B cell (primary cell): ENCODE measurements at places on chromosomes 3 and 15. TPM values are rescaled to one million over a fixed set of nuclear protein-coding genes. Genes with fewer than 3 reads are reported as not detected.

Gene PRKCD
- 42.7 and 46.7 TPM in 2 replicates for total RNA-seq

Gene GOLGA6L7
- not detected in 2 replicates for total RNA-seq

Gene NAALADL2
- not detected in 2 replicates for total RNA-seq

DNA sequence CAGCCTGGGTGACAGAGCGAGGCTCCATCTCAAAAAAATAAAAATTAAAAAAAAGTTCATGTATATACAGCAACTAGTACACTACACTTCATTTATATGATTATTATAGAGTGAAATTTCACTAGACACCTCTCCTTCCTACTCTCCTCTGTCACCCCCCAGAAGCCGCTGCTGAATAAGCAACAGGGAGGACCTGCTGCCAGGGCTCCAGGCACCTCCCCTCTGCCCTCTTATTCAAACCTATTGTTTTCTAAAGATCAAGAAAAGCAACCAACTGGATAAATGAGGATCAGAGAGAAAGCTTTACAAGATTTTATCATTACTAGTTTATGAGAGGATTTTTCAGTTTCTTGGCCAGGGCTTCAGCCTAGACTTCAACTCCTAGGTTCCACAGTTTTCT is 71.5 kb downstream of the DHX30 start:
- no peak for DNase-seq

GRCh38 chr15:56758770-56759449 is 25.6 kb upstream of the ZNF280D start:
- DNase-seq: no peak

DNA sequence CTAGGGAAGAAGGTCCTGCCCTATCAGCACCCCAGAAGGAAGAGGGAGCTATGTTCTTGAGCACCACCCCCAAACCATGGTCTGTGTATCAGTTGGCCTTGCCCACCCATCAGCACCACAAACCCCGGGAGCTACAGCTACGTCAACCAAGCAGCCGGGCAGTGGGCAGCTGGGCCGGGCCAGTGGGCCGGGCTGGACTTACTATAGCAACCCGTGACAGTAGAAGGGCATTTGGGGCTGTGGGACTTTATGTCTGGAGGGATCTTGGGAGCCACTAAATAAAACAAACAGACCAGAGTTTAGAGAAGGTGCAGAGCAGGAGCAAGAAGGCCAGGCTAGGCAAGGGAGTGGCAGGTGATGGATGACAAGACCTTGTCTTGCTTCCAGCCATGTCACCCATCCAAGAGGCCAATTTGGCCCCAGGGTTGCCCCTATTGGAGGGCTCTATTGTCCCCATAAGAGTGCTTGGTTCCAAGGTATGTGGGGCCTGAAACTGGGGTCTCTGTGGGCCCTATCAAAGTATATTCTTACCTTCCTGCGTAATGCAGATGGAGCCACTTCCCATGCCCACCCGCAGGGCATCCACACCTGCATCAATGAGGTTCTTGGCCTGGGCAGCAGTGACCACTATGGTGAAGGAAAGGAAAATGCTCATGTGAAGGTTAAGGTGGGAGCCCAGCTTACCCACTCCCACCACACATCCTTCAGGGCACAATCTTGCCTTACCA is 3.2 kb downstream of the IMPDH2 start:
- no peak for DNase-seq

DNA sequence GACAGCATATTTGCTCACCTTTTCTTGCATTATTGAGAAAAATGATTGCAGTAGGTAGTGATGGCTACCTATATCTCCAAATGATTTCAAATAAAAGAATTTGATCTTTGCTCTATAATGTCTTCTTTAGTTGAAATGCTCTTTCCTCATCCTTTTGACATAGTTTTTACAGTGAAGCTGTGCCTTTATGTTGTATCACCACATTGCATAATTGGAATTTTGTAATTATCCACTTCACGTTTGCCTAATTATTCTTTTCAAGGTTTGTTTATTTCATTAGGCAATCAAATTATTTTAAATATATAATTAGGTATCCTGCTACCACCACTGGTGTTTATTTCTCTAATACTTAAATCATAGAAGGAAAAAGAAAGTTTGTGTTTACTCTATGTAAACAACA is 21.3 kb upstream of the P2RY13 start:
- DNase-seq: no peak

DNA sequence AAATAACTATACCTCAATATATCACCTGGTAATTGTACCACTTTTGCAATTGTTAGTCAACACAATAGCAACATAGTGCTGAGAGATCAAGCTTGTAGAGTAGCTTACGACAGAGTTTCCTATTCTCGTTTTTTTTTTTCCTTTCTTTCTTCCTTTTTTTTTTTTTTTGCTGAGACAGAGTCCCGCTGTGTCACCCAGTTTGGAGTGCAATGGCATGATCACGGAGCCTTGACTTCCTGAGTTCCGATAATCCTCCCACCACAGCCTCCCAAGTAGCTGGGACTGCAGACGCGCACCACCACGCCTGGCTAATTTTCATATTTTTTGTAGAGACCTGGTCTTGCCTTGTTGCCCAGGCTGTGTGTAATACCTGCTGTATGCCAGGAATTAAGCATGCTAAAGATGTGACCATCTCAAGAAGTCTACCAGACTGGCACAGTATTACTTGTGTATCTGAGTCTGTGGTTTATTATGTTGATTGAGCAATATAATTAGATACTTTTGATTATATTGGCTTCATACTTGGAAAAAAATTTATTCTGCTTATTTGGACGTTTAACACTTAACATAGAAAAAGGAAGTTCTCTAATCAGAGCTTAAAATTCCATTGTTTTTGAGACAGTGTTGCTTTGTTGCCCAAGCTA is 3.0 kb downstream of the SELENOT start:
- peak; percentile 56 for DNase-seq

DNA sequence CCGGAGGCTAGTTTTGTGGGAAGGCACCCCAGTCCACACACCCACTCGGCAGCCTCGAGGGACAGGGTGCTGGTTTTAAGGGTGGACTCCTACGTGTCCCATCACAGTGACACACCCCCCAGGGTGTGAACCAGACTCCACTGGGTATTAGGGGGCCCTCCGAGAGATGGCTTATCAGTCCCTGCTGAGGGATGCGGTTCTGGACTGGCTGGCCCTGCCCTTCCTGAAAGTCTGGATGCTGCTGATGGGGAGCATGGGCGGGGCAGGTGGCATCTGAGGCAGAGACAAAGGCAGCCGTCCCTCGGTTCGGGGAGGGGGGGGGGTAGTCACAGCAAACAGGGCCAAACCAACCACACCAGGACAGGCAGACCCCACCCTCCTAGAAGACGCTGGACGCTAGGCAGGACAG is 939 bp upstream of the ULK3 start:
- no peak for DNase-seq

DNA sequence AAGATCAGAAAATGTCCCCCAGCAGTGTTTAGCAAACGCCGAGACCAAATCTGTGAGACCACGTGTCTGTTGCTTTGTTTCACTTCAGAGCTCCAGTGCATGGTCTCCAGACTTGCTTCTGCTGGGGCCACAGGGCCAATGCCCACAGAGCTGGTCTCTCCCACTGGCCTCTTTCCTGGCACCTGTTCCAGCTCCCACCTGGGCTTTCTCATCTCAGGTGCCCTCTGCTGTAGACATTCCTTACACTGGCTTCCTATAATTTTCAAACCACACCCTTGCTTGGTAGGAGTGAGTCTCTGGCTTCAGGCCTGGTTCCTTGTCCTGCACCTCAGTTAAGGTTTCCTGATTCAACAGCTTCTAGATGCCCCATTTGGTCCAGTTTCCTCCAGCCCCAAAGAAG is 243.1 kb downstream of the ADAMTS17 start:
- no peak for DNase-seq

GRCh38 chr3:20482350-20482749 is 296.3 kb upstream of the SGO1 start:
- DNase-seq: no peak
